ENCODE measurements at places on chromosomes 2 and 18.

DNA sequence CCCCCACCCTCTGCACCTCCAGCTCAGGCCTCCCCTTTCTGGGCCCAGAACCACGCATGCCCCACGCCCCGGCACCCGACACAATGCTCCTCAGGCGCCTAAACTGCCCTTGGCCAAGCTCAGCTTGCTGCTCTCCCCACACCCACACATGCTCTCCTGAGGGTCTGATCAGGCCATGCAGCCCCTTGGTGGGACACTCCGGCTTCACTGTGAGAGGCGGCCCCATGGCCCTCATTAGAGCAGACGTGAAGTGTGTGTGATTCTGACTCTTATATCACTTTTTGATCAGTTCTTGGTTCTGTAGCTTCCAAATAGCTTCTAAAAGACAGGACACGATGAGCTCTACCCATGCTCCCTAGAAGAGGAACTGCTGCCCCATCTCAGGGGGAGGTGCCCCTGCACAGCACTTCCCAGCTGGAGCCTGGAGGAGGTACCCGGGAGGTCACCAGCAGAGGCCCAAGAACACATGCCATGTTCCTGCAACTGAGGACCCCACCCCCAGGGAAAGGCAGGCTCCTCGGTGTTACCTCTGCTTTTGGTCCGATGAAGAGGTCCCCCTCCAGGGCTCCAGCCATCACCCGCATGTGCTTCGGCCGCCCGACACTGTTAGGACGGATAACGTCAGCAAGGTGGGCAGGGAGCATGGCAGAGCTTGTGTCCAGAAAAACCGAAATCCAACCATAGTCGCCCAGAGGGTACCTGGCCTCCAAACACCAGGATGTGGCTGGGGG, 3.6 kb downstream of the ACTR1B start:
- DNase-seq, result no peak

GRCh38 chr2:237020090-237020489, 65.6 kb upstream of the COPS8 start:
- no peak for DNase-seq

DNA sequence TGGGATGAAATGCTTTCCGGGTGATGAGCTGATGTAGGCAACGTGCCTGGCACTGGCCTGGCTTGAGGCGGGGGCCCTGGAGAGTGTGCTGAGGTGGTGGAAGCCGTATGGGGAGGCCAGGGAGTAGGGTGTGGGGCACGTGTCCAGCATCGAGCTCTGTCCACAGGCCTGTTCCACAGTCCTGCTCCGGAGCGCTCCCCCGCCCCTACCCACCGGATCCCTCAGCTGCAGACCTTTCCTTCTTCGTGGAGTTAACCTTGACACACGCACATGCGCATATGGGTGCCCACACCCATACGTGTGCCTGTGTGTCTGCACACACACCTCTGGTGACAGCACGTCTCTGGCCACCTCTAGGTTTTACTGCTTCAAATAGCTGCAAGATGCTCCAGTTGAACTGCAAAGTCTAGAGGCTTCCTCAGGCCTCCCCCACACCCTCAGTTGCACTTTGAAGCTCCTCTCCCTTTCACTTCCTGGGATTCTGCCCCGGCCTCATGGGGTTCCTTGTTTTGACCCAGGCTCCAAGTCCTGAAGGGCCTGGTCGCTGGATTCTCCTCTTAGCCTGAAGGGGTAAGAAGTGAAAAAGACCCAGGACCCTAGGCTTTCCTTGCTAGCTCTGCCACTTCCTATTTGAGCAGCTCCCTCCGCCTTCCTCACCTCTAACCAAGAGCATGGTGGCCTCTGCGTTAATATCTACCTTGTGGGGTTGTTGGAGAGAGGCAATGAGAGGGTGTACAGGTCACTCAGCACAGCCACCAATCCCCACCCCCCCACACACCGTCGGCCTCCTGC, 49.5 kb downstream of the INHBB start:
- no peak for DNase-seq

DNA sequence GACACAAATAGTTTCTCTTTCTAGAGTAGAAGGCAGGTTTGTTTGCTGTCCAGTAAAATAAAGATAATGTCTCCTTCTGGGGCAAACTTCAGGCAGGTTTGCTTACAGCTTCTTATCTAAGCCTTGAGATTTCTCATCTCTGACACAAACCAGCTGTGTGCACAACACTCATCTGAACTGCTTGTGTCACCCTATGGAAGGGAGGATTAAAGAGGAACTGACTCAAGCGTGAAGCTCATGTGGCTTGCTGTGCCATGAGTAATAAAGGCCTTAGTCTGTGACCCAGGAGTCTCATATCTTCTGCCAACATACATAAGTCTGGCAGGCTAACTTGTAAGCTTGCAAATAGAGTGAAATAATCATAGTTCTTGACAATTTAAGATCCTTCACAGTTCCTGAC, 24.2 kb upstream of the CPO start:
- no peak for DNase-seq

DNA sequence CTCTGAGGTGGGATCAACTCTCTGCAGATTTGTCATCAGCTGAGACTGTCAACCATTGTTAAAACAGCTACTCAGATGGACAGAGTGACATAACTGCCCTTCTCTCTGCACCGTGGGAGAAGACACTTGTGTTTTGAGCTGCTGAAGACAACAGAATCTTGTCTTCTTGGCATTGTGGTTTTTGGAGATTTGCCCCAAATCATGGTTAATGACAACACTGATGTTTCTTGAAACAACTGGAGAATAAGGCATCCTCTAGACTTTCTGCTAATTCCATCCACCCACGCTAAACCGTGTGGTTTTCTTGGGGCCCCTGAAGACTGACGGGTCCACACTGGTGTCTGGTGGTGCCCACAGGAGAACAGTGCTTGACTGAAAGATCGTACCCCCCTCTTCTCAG, 39.5 kb downstream of the SH3BP4 start:
- DNase-seq, result no peak

DNA sequence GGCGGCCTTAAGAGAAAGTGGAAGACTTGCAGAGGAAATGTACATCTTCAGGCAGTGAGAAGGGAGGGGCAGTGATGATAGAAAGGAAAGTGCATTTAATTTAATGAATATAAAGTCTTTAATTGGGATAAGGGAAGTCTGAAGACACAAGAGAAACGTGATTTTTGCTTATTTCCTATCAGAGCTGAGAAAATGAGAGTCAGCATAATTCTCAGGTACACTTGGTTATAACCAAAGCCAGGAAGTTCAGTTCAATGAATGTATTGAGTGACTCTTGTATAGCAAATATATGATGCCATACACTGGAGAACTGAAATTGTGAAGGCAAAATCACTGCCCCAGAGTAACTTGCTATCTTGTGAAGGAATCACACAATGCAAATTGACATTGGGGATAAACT, 256.3 kb downstream of the LRRTM1 start:
- no peak for DNase-seq

DNA sequence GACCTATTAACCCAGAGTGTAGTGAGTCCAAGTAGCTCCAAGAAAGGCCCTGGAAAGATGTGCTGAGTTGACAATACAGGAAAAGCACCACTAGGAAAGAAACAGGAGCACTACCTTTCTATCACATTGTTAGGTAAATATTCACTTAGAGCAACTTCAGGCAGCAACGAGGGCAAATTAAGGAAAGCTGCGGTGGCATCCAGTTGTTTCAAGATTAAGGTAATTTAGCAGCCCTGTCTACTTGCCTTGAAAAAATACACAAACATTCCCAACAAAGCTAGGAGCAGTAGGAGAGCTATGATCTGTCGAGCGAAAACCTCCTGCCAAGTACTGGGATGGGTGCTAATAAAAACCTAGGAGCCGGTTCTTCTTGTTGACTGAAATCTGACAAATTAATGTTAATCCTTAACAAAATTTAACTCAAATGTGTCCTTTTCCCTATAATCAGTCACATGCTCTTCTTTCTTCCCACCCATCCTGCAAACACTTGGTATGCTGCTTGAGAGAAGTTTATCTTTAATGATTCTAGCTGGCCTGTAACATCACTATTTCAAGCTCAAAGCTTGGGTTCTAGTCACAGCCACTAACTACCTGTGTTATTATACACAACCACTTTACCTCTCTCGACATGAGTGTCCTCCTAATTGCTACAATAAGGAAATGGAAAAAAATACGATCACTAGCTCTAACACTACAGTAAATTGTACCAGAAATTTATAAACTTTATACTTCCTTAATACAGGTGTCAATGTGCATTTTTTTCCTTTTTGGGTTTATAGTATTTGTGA, 2.0 kb downstream of the ACAA2 start:
- DNase-seq, result no peak

GRCh38 chr2:67514515-67514914, 117.4 kb downstream of the ETAA1 start:
- no peak for DNase-seq

- no peak for DNase-seq
These were observed 135.3 kb upstream of the NOSTRIN start for GRCh38 chr2:168667156-168667555.

- no peak for DNase-seq
These were observed 170.1 kb downstream of the ASB1 start for GRCh38 chr2:238596571-238597551.

- DNase-seq, result no peak
These were observed 569.0 kb upstream of the SYT4 start for GRCh38 chr18:43846299-43846698.

- DNase-seq, result no peak
These were observed 8.8 kb downstream of the RALB start for GRCh38 chr2:120261387-120262006.

- DNase-seq, result no peak
These were observed 423 bp upstream of the TTC27 start for GRCh38 chr2:32627441-32627813.

DNA sequence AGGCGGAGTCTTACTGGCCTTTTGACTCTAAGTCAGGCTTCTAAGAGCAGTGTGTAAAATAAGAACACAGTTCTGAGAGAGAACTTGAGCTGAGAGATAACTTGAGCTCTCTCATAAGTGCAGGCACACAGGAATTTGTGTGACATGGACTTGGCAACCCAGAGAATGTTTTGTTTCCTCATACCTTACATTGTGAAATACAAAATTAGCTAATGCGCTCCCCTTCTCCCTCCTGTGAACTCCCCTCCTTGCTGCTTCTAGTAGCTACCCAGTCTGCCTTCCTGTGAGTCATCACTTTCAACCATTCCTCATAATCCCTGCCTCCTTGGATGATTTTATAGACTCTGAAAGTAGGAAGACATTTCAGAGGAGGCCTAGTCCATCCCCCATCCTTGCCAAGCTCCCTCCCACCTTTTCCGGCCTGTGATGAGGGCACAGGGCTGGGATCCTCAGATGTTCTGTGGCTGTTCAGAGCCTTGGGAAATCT, 22.6 kb downstream of the FER1L5 start:
- no peak for DNase-seq

- no peak for DNase-seq
These were observed 35.0 kb upstream of the DOK6 start for GRCh38 chr18:69365658-69366057.

DNA sequence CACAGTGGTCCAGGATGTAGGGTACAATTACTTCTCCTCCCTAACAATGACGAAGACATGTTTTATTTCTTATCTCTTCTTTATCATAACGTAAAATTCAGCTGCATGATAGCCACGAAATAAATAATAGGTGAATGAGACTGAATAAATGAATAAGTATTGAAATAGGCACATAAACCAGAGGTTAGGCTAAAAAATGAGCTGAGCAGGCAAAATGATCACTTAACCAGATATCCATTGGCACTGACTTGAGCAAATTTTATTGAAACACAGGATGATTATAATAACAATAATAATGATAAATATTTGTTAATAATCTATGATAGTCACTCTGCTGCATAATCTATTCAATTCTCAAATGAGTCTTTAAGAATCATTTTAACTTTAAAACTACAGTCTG, 506.9 kb upstream of the ZNF804A start:
- DNase-seq, result no peak

DNA sequence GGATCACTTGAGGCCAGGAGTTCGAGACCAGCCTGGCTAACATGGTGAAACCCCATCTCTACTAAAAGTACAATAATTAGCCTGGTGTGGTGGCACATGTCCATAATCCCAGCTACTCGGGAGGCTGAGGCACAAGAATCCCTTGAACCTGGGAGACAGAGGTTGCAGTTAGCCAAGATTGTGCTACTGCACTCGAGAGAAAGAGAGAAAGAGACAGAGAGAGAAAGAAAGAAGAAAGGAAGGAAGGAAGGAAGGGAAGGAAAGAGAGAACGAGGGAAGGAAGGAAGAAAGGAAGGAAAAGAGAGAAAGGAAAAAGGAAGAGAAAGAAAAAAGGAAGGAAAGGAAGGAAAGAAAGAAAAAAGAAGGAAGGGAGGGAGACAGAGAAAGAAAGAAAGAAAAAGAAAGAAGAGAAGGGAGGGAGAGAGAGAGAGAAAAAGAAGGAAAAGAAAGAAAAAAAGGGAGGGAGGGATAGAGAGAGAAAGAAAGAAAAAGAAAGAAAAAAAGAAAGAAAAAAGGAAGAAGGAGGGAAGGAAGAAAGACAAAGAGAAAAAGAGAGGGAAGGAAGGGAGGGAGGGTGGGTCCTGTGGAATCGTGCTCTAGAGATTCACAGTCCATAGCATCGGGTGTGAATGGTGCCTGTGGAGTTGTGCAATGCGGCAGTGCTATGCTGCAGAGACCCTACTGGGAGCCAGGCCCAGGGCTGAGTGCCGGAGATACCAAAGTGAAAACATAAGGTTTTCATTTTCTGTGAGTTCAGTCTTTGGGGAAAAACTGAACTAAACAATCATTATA, 4.6 kb upstream of the SDC1 start:
- no peak for DNase-seq

DNA sequence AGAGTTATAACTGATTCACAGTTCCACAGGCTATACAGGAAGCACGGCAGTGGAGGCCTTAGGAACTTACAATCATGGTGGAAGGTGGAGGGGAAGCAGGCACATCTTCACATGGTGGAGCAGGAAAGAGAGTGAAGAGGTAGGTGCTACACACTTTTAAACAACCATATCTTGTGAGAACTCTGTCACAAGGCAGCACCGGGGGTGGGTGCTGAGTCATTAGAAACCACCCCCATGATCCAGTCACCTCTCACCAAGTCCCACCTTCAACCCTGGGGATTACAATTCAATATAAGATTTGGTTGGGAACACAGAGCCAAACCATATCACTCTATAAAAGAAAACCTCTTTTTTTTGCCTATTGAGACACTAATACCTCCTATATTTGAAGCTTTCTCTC, 1108.5 kb upstream of the CDH2 start:
- DNase-seq, result no peak

DNA sequence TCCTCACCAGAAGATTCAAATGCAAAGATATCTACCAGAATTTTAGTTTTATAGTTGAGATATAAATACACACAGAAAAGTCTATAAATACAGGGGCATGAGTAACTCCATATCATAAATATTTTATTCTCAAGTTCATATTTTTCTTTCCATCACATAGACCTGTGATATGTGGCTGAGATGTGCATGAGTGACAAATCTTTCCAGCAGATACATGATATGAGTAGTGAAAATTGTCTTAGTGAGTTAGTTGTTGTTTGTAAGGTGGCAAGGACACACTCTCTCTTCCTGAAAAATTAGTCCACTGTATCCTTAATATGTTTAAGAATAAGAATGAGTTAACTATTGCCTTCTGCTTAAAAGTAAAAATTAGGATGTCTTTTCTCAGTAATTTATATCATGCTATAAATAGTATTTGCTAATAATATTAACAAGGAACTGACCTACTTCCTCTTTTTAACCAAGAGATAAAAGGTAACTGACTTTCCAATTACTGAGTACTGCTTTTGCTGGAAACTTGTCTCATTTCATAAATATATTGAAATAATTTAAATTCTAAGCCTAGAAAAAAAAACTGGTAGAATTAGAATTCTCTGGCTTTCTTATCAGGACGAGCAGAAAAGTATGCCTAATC, 85.2 kb upstream of the SESTD1 start:
- DNase-seq, result no peak
